ENCODE measurements at places on chromosomes 3 and 15. TPM values are rescaled to one million over a fixed set of nuclear protein-coding genes. Genes with fewer than 3 reads are reported as not detected.

The LAMB2 gene
- 344 TPM for total RNA-seq

The LRRC58 gene
- total RNA-seq = 14.3 TPM

The AP2M1 gene
- total RNA-seq = 603 TPM

- no peak for DNase-seq
These were observed 604 bp upstream of the MED12L start for GRCh38 chr3:151084893-151085226.

The SLC28A1 gene
- total RNA-seq = not detected

DNA sequence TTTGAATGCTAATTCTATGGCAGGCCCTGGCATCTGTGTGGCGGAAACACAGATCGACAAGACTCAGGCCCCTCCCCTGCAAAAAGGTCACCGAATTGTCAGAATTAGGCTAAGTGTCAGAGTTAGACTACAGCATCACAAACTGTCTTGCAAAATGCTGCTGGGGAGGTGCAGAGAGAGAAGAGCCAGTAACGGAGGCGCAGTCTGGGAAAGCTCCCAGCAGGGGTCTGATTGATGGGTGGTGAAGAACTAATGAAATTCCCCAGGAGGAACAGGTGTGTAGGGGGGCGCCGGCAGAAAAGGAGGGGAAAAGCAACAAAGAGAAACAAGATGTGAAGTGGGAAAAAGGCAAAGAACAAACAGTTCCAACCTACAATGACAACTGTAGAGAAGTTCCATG, 72.7 kb upstream of the TAMM41 start:
- no peak for DNase-seq

DNA sequence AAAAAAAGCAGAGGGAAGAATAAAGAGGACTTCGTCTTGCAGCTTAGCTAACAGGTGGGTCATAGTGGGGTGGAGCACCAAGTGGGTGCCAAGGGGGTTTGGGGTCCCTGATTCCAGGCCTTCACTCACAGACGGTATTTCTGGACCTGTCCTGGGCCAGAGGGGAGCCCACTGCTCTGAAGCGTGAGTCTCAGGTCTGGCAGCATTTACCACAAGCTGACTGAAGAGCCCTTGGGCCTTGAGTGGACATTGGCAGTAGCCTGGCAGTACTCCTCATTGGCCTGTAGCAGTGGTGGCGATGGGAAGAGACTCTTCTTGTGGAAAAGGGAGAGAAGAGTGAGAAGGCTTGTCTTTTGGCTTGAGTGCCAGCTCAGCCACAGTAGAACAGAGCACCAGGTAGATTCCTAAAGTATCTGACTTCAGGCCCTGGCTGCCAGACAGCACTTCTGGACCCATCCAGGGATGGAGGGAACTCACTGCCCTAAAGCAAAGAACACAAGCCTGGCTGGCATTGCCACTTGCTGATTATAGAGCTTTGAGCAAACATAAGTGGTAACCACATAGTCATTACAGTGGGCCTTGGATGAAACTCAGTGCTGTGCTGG, 72.9 kb downstream of the GLDN start:
- DNase-seq = no peak
